C1 segment of cervical spinal cord (tissue), 14 donors: ENCODE measurements at places on chromosomes 2 and 18.

DNA sequence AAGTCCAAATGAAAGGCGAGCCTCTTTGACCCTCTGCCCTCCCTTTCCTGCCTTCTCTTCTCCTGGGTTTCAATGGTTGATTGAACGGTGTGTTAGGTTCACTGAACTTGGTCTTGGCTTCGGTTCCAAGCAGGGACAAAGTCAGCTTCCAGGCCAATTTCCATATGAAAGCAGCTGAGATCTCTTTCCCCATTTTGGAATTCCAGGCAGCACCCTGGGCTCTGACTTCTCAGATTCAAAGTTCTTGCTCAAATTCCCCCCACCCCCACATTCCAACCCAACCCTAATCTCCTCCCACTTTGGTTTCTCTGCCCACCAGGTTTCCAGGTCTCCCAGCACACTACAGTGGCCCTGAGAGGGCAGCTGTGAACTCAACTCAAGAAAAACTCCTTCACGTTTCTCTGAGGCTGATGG is 231.0 kb downstream of the INSIG2 start:
- DNase-seq: no peak

DNA sequence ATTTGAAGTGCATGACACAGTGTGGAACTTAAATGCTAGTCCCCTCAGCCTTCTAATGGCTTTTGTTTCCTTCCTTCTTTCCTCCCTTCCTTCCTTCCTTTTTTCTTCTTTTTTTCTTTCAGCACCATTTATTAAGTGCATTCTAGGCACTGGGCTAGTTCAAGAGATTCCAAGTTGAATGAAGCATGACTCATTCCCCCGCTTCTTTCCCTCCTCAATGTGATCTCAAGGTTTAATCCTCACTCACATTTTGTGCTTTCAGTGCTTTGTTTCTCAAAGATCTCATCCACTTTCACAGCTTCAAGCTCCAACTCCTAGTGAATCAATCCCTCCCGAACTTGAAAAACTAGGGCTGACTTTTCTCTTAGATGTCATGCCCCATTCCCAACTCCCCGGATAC is 90.1 kb downstream of the LBH start:
- DNase-seq: no peak

DNA sequence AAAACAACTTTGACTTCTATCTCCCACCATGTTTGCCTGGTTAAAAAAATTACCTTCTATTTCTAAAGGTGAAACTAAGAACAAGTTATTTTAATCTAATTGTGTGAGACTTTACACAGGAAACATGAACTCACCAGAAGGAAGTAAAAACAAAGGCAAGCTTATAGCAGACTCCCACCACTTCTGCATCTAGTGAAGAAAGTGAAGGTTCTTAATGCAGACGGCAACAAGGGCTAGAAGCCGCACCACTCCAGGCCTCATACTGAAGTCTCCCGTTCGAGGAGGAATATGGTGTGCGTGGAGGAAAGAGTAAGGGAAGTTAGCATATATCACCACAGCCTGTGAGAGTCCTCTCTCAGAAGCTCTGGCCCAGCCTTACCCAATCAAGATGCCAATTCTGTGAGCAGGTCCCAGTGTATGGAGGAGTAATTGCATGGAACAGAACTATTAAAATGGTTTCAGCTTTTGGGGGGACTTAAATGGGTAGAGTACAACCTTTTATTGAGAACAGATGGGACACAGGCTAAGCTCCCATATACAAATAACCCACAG is 958.7 kb downstream of the BCL11A start:
- no peak for DNase-seq

DNA sequence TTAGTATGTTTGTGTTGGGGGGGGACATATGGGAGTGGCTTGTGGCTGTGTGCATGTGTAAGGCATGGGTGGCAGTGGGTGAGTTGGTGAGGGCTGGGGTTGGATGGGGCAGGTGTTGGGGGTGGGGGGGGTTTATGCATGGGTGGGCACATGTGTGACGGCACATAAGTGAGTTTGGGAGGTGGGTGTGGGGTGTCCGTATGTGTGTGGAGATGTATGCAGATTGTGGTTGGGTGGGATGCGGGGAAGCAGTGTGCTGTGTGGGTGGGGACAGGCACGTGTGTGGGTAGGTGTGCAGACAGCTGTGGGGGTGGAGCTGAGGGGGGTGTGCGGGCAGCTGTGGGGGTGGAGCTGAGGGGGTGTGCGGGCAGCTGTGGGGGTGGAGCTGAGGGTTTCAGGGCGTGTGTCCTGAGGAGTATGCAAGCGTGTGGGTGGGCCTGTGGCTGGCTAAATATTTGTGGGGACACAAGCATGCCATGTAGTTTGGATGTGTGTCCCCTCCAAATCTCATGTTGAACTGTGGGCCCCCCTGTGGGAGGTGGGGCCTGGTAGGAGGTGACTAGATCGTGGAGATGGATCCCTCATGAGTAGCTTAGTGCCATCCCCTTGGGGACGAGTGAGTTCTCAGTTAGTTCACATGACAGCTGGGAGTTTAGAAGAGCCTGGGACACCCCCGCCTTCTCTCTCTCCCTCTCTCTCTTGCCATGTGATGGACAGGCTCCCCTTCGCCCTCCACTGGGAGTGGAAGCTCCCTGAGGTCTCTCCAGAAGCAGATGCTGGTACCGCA is 59.4 kb downstream of the ANKMY1 start:
- no peak for DNase-seq

GRCh38 chr2:63053081-63053888 is 2.7 kb downstream of the OTX1 start:
- no peak for DNase-seq

DNA sequence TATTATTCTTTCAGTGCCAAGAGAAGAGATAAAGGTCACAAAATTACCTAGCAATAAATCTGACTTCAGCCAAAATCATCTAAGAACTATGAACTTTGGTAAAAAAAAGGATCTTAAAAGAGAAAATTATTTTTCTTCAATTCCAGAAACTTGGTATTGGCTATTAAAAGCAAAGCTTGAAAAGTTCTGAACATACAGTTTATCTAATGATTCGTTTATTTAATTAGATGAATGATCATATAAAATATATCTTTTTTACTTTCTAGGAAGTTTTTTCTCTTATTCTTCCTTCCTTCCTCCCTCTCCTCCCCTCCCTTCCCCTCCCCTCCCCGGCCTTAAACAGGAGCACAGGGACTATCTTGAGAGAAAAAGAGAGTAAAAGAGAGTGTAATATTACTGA is 536.1 kb downstream of the SOX11 start:
- DNase-seq: no peak

GRCh38 chr2:99864561-99865553 is 277.5 kb downstream of the AFF3 start:
- DNase-seq: no peak

- DNase-seq: no peak
Measured at GRCh38 chr2:99380376-99381010, 43.3 kb downstream of the EIF5B start.

- no peak for DNase-seq
Measured at GRCh38 chr2:22290302-22290701, 1094.7 kb upstream of the KLHL29 start.

DNA sequence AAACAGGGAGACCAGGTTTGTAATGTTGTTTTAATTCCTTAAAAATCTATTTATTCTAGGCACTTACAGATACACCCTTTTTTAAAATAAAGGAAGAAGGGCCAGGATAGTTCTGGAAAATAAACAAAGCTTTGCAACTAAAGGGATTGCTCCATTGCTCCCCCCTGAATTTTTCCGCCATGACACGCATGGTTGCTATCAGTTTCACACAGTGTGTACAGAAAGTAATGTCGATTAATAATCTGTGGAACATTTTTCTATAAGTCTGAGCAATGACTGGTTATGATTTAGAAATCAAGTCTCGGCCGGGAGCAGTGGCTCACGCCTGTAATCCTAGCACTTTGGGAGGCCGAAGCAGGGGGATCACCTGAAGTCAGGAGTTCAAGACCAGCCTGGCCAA is 90.8 kb downstream of the GAREM1 start:
- no peak for DNase-seq

DNA sequence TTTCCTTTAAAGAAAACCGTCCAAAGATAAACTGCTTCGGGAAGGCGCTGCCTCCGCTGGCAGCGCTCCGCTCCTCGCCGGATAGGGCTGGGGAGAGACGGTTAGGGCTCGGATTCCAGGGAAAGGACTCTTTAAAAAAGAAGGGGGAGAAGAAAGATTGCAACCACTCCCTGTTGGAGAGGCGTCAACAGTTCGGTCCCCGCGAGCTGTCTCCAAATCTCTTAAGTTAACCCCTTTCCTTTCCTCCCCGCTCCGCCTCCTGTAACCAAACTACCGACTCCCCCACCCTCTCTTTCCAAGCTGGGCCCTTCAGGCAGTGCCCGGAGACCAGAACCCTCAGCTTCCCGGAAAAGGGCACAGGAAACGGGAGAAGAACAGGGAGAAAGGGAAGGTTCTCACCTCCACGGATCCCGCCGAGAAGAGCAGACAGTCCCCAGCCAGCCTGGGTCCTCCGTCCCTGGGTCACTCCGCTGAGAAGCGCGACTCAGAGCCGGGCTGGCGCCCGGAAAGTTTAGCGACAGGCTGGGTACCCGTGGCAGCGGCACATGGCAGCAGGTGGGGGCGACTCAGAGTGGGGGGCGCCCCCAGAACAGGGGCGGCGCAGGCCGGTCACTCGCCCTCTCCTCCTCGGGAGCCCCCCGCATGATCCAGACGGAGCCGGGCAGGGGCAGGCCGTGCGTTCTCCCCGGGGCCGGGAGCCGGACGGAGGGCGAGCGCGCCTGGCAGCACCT is 675 bp downstream of the FZD5 start:
- DNase-seq: no peak
